ENCODE measurements at places on chromosomes 1 and 21.

DNA sequence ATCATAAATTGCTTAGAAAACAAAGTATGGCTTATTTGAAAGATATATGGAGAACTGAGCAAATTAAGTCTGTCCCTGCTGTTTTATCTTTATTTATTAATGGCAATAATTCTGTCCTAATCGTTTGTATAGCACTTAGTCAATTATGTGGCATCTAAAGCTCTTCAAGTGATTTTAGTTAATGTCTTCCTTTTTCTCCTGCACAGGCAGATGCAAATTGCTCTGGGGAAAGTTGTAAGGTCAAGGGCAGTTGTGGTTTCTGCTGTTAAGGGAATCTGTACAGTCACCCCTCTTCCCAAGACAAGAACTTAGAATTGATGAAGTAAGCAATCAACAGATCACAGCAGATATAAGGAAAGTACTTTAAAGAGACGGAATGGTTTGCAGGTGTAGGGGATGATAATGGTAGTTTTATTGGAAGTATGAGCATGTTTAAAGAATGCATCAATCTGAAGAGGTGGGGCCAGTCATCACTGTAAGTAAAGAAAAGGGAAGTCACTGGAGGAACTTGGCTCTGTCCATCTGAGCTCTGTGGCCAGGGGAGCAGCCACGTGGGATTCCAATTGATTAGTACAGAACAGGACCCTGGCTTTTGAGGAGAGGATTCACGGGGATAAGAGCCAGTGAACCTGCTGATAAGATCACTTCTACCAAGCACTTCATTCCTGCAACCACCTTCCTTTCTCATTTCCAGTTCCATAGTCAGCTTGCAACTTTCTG is 116.0 kb upstream of the KCNJ6 start:
- DNase-seq: no peak

DNA sequence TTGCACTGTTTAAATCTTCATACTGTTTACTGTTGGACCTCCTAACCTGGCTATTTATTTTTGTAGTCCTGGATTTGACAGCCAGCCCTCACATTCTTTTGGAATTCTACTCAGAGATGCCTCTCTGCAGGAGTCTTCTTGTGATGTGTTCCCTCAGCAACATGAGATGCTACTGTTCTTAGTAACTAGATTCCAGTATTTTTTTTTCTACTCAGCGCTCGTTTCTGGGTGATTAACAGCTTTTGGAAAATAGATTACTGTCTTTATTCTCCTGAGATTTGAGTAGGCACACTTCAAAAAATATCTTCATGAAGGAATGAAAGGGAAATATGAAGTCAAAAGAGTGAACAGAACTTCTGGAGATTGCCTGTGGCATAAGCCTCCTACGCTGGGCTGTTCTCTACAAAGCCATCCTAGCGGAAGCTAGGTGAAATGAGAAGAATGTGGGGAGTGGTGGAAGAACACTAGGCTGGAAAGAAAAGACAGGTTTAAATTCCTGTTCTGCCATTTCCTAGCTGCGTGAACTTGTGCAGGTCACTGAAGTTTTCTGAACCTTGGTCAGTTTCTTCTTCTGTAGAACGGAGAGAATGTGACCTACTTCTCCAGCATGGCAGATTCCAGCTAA is 75.9 kb downstream of the LRRC8C start:
- DNase-seq: no peak

- DNase-seq: no peak
Measured at GRCh38 chr1:26020941-26021646, 481 bp upstream of the EXTL1 start.

GRCh38 chr1:233281711-233282581 is 13.6 kb downstream of the PCNX2 start:
- no peak for DNase-seq

GRCh38 chr1:172125812-172126430 is 284.6 kb downstream of the DNM3 start:
- no peak for DNase-seq

GRCh38 chr1:30321996-30322858 is 401.2 kb downstream of the MATN1 start:
- DNase-seq: no peak

GRCh38 chr1:204443871-204444581 is 32.4 kb upstream of the PPP1R15B start:
- no peak for DNase-seq

- no peak for DNase-seq
Measured at GRCh38 chr1:177857285-177857684, 112.6 kb downstream of the SEC16B start.

All from tibial artery (tissue), 4 donors.